Stimulated activated CD4-positive, alpha-beta T cell treated with anti-CD3 and anti-CD28 coated beads, Interleukin-15, amount 100 ng/mL, for 1 hour (primary cell): ENCODE measurements at places on chromosomes 4 and X.

DNA sequence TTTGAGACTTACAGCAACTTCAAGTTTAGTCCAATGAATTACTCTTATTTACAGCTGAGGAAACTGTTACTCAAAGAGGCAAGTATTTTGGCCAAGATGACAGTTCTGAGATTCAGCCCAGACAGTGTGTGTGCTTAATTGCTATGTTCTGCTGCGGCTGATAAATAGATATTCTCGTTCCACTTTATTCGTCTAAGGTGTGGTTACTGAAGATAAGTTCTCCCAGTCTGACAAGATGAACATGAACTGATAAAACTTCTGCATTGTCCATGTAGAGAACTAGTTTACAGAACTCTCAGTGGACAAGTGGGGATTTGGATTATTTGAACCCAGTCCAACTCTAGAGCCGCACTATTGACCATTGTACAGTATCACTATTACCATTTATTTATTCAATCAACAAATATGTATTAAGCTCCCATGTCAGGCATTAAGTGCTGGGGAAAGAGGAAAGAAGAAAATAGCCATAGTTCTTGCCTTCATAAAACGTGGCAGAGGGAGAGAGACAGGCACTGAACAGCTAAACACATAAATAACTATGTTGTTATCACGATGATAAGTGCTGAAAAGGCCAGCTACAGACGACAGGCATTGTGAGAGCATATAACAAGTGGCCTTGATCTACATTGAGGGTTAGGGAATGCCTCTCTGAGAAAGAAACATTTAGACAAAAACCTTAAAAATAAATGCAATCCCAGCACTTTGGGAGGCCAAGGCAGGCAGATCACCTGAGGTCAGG is 4.0 kb upstream of the DHX15 start:
- no peak for DNase-seq

- no peak for DNase-seq
Observed at GRCh38 chrX:10158279-10159144, 1.7 kb downstream of the CLCN4 start.

DNA sequence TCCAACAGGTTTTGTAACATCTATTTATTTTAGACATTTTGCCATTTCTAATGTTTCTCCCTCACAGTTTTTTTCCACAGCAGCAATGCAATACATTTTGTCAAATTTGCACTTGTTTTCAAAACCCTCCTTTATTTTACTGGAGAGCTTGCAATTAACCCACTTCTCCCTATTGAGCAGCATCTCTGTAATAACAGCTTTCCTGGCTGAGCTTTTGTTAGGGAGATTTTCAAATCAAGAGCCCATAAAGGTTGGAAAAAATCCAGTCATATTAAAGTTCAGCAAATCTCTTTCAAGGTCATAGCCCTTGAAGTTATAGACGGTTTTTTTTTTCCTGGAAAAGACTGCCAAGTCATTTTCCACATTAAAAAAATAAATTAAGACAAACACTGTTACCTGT is 450.6 kb upstream of the TENM3 start:
- DNase-seq, result no peak

GRCh38 chr4:83252782-83253405 is 31.7 kb downstream of the COQ2 start:
- peak; percentile 27 for DNase-seq

DNA sequence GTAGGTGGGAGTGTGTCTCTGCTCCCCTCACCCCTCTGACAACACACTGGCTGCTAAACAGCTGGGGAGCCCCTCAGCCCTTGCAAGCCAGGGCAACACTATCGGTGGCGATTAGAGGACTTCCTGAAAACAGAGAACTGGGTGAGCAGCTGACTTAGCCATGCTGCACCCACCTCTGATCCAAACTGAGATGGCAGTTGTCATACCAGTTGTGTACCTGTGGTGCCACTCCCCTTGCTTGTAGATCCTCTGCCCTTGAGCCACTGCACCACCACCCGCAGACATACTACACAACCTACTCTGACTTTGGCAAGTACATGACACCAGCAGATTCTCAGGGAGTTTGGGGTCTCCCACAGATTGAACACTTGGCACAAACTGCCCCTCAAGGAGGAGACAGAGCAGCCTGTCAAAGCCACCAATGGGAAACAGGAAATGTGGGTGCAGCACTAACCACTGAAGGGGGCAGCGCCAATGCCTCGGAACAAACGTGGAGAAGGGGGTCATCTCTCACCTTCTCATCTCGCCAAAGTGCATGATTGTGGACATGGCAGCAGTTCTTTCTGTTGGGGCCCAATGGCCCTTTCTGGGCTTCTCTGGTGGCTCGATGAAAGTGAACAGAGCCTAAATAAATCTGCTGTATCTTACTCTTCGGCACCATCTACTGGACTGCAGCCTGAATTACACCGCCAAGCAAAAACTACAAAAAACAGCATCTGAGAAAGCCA is 119.8 kb downstream of the NEK1 start:
- DNase-seq, result no peak

DNA sequence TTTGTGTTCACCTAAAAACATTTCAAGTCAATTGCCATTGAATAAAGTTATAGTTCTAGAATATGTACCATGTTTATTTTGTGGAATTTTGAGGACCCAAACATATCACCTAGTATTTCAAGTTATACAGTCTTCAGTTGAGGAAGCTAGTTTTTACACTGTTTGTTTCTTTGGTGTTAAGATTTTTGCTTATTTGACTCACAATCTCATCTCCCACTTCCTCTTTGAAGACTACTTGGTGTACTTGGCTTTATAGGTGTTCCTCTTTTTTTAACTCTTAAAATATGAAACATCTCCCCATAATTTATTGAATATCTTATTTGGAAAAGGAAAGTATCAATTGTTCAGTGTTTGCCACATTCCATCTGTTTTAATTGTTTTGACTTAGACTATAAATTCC is 675.4 kb downstream of the RAPGEF2 start:
- no peak for DNase-seq

GRCh38 chrX:65093658-65094057 is 117.4 kb upstream of the ZC4H2 start:
- no peak for DNase-seq

DNA sequence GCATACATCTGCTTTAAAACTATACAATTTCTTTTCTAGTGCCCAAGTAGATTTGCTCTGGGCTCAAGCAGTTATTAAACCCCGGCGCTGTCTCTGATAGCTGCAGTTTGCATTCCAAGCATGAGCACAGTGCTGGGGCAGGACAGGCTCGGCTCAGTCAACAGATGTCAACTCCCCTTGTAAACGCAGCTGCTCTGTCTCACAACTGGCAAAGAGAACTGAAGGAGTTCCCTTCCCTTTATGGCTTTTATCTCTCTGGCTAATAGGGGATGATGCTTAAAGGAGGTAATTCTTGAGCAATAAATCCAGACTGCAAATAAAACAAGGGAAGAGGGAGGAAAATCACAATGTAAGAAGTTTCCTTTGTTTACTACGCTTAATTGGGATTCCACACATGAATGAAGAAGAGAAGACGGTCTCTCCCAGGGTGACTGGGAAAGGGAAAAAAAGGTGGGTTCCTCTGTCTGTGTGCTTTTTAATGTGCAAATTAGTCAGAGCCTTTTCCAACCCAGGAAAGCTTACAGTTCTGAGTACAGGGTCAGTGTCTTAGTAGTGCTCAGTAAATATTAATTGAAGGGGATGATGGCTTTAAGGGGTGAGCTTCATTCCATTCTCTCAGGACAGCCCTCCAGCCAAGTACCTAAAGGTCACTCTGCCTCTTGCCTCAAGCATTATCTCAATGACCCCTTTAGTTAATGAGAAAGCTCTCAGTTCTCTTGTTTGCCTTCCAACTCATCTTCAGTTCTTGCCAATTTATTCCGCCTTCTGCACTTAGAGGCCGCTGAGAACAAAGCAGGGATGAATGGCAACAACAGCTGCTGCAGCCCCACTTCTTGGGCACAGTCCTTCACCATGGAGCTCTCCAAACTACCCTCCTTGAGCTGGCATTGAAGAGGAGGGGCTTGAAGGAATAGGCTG is 155.7 kb upstream of the JADE1 start:
- DNase-seq, result no peak

GRCh38 chr4:175470131-175470530 is 341.9 kb downstream of the GPM6A start:
- DNase-seq, result no peak

DNA sequence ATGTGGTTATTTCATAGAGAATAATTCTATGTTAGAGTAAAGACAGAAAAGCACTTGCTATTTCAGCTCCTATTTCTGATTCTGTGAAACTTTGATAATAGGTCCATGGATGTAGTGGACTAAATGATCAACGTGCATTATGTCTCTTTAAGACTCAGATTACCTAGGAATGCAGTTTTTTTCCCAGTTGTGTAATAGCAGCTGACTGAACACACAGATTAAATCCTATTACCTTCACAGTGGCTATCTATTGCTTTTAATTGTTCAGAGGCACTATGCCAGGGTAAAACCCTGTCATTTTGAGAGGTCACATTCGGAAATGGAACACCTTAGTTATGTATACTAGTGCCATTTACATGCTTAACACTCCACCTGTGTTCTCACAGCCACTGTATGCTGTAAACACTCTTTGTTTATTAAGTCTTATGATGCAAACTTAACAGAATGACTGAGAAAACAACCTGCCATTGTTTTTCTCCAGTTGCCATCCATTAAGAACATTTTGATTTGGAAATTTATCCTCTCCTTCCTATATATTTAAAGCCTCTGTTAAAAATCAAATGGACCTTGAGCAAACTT is 70.5 kb downstream of the HPGD start:
- DNase-seq, result no peak

GRCh38 chr4:4694827-4695226 is 153.0 kb upstream of the STX18 start:
- no peak for DNase-seq

DNA sequence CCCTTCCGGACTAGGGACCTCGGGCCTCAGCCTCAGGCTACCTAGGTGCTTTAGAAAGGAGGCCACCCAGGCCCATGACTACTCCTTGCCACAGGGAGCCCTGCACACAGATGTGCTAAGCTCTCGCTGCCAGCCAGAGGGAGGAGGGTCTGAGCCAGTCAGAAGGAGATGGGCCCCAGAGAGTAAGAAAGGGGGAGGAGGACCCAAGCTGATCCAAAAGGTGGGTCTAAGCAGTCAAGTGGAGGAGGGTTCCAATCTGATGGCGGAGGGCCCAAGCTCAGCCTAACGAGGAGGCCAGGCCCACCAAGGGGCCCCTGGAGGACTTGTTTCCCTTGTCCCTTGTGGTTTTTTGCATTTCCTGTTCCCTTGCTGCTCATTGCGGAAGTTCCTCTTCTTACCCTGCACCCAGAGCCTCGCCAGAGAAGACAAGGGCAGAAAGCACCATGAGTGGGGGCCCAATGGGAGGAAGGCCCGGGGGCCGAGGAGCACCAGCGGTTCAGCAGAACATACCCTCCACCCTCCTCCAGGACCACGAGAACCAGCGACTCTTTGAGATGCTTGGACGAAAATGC is at the start of gene WAS:
Gene WAS, plus strand, starts transcription at position 389 of the 572 bp plus-strand sequence. Its CDS starts 55 bp downstream, at position 444.
- no peak for DNase-seq

GRCh38 chr4:26806331-26806730 is 54.3 kb upstream of the STIM2 start:
- no peak for DNase-seq

DNA sequence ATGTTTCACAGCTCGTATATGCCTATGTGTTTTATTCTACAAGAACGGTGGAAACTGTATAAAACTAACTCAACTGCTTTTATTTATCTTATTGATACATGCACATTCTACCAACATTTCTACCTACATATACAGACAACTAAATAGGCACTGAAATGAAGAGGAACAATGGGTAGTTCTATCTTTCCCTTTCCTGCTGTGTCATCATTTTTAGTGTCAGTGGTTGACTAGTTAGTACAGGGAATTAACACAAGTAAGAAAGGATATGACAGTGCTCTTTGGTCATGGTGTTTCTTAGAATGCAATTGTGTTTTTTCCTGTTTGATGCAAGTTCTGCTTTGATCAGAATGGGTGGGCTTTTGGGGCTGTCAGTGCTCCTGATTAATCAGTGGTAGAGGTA is 293.8 kb upstream of the CTSO start:
- no peak for DNase-seq
